HuH-7 (cell line): ENCODE measurements at places on chromosomes 16 and 17.
A peak's percentile ranks its signal among the peaks of the same experiment; 100 is the strongest.

DNA sequence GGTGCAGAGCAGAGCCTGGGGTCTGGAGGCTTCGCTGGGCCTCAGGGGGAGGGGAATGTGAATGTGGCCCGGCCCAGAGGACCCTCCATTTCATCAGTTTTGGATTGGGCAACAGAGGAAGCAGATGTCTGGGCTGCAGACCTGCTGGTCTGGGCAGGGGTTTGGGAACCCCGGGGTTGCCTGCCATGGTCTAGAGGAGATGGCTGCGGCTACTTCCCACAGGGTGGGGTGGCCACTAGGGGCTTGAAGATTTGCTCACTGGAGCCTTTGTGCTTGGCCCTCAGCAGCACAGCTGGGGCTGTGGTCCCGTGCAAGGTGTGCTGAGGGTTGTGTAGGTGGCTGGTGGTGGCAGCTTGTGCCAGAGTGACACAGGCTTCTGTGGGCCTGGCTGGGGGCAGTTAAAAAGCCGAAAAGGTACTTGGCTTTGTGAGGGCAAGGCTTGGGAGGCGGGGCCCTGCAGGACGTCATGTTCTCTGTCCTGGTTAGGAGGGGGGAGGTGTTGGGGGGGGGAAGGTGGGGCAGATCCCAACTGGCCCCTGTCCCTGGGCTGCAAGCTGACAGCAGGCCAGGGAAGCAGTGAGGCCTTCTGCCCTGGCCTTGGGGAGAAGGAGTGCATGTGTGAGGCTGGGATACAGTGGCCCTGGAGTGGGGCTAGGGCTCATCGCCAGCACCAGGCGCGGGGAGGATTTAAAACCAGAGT is 98.0 kb downstream of the KPNA2 start:
- peak; percentile 20 for DNase-seq

DNA sequence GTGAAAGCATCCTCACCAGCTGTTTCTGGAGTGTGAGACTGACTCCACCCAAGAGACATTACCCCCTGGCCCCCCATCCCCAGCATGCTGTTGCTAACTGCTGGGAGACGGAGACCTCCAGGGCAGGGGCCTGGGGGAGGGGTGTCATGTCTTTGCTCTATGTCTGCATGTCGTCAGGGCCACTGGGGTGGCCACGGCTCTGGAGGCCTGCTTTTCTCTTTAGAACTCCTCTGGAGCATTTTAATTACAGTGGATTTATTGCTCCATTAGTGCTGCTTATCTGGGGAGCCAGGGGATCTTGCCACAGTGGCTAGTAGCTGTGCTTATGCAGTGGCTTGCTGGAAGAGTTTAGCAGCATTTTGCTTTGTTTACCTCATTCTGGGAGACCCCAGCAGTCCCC is 32.3 kb downstream of the CLEC16A start:
- DNase-seq: no peak

- no peak for DNase-seq
Observed at GRCh38 chr16:61763991-61764390, 272.2 kb downstream of the CDH8 start.

- DNase-seq: no peak
Observed at GRCh38 chr16:66306366-66307150, 59.9 kb upstream of the CDH5 start.

- DNase-seq: peak; percentile 95
Observed at GRCh38 chr17:57892820-57893595, 43.2 kb upstream of the MRPS23 start.

GRCh38 chr17:32496395-32497073 is 9.7 kb downstream of the CDK5R1 start:
- no peak for DNase-seq

- DNase-seq: no peak
Observed at GRCh38 chr17:57956291-57957119, 1.3 kb upstream of the CUEDC1 start.
